ENCODE measurements at places on chromosomes 7 and 10.

DNA sequence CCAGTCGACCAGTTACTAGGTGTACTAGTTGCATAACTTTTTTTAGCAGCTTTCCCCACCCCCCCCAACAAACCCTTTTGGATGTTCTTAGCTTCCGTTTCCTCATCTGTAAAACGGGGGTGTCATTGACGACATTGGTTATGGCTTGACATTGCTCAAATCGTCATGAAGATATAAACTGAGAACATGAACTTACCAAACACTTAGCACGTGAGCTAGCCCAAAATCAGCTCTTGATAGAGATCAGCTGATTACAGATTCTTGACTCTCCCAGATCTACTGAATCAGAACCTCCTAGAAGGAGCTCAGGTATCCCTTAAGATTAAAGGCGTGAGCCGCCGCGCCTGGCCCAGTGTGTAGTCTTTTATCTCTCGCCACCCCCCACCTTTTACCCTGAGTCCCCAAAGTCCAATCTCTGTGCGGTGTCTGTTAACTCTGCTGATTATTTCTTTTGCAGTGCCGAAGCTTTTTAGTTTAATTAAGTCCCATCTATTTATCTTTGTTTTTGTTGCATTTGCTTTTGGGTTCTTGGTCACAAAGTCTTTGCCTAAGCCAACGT, 1.0 kb upstream of the GNA12 start:
- DNase-seq: no peak
- H3K4me1 ChIP-seq: peaks cover 41% of the 10 kb centered on the region
- no peak overlapping the region for H3K27ac ChIP-seq
- H3K36me3 ChIP-seq: no peaks in the 10 kb centered on the region
- no peaks in the 10 kb centered on the region for H3K27me3 ChIP-seq

DNA sequence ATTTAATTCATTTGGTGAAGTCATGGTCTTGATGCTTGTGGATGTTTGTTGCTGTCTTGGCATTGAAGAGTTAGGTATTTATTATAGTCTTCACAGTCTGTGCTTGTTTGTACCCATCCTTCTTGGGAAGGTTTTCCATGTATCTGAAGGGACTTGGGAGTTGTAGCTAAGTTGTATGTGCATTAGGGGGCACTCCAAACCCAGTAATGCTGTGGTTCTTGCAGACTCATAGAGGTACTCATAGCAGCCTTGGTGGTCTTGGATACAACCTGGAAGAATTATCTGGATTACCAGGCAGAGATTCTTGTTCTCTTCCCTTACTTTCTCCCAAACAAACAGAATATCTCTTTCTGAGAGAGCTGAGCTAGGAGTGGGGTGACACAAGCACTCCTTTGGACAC, 93.2 kb downstream of the ADCYAP1R1 start:
- no peak overlapping the region for H3K4me3 ChIP-seq
- H3K27me3 ChIP-seq: peaks cover 14% of the 10 kb centered on the region
- no peak for DNase-seq
- no peaks in the 10 kb centered on the region for H3K36me3 ChIP-seq
- no peaks in the 10 kb centered on the region for H3K4me1 ChIP-seq

DNA sequence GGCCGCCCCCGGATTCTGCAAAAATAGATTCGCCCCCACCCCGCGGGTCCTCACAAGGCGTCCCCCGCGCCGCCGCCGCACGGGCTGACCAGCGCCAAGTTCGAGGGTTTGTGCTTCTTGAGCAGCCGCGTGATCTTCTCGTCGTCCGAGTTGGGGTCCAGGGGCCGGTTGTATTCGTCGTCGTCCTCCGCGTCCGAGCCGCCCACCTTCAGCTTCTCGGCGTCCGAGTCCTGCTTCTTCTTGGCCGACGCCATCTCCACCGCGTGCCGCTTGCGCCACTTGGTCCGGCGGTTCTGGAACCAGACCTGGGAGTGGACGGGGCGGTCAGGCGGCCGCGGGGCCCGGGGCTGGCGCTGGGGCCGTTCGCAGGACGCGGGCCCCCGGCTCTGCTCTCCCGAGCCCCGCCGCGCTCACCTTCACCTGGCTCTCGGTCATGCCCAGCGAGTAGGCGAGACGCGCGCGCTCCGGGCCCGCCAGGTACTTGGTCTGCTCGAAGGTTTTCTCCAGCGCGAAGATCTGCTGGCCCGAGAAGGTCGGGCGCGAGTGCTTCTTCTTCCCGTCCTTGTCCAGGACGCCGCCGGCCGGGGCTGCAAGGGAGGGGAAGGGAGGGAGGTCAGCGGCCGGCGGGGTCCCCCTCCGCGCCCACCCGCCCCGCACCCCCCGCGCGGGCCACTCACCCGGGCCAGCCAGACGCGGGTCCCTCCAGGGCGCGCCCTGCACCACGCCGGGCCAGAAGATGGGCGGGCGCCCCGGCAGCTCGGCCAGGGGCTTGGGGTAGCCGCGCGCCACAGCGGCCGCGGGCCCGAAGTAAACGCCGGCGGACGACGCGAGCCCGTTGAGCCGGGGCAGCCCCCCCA, 853 bp downstream of the NKX6-2 start:
- H3K4me3 ChIP-seq: no peak overlapping the region
- peaks cover 3% of the 10 kb centered on the region for H3K4me1 ChIP-seq
- H3K36me3 ChIP-seq: no peaks in the 10 kb centered on the region
- no peak for DNase-seq
- H3K27ac ChIP-seq: no peak overlapping the region

DNA sequence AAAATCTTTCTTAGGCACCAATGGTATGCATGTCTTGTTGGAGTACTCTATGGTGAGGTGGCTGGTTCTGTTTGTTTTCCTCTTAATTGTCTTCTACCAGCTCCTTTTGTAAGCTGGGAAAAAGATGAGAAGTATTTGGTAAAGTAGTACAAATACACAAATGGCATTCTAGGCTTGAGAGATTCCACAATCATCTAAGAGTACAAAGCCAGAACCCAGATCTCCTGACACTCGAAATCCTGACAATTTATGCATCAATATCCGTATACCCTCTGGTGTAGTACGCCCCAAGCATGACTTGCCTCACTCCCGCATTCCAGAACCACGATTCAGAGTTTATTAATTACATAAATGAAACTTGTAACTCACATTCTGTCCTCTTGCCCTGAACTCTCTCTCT, 43.5 kb downstream of the CDCA7L start:
- no peak for DNase-seq
- H3K27ac ChIP-seq: no peak overlapping the region
- peaks cover 69% of the 10 kb centered on the region for H3K36me3 ChIP-seq
- no peak overlapping the region for H3K4me3 ChIP-seq

- no peak for DNase-seq
- no peaks in the 10 kb centered on the region for H3K4me1 ChIP-seq
- no peak overlapping the region for H3K27ac ChIP-seq
- no peak overlapping the region for H3K4me3 ChIP-seq
- H3K27me3 ChIP-seq: no peaks in the 10 kb centered on the region
- no peaks in the 10 kb centered on the region for H3K36me3 ChIP-seq
These were observed 87.0 kb downstream of the RAPGEF5 start for GRCh38 chr7:22269963-22270362.

DNA sequence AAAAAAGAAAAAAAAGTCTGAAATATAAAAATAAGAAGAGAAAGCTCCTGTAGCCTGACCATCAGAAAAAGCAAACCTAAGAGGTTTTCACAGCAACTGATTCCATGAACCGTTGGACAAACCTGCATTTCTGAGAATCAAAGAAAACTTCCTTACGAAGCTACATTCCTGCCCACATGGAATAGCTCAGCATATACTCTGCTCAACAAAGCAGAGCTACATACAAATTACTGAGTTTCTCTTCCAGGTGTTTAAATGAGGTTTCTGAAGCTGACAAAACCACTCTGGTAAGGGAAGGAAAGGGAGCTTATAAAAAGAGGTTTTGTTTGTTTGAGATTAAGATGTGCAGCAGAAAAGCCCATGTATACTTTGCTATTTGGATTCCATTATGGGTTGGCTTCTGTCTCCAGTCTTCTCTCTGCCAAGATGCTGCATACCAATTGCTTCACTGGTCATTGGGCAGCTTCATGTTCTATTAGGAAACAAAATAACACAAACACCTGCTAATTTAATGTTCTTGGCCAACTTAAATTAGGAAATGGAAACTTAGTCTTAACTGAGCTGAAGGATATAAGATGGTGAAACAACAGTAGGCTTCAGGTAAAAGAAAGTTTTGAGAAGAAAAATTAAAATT, 314.1 kb downstream of the LRRTM3 start:
- H3K27ac ChIP-seq: no peak overlapping the region
- no peaks in the 10 kb centered on the region for H3K36me3 ChIP-seq
- no peak for DNase-seq
- H3K4me3 ChIP-seq: no peak overlapping the region
- no peaks in the 10 kb centered on the region for H3K27me3 ChIP-seq

- peaks cover 7% of the 10 kb centered on the region for H3K27me3 ChIP-seq
- no peaks in the 10 kb centered on the region for H3K4me1 ChIP-seq
- no peak overlapping the region for H3K4me3 ChIP-seq
- no peaks in the 10 kb centered on the region for H3K36me3 ChIP-seq
- no peak overlapping the region for H3K27ac ChIP-seq
- no peak for DNase-seq
These were observed 45.2 kb downstream of the PNLIPRP3 start for GRCh38 chr10:116472891-116473290.

- H3K4me3 ChIP-seq: no peak overlapping the region
- DNase-seq: no peak
- peaks cover 19% of the 10 kb centered on the region for H3K4me1 ChIP-seq
- no peak overlapping the region for H3K27ac ChIP-seq
These were observed 23.5 kb downstream of the BCCIP start for GRCh38 chr10:125846894-125847293.

GRCh38 chr10:14971867-14972448, 12.8 kb downstream of the MEIG1 start:
- no peak overlapping the region for H3K4me3 ChIP-seq
- H3K27me3 ChIP-seq: peaks cover 14% of the 10 kb centered on the region
- DNase-seq: no peak
- no peaks in the 10 kb centered on the region for H3K4me1 ChIP-seq
- H3K36me3 ChIP-seq: no peaks in the 10 kb centered on the region

- peaks cover 16% of the 10 kb centered on the region for H3K4me1 ChIP-seq
- no peak overlapping the region for H3K4me3 ChIP-seq
- H3K36me3 ChIP-seq: no peaks in the 10 kb centered on the region
These were observed 172.5 kb upstream of the SVIL start for GRCh38 chr10:29807163-29807806.

DNA sequence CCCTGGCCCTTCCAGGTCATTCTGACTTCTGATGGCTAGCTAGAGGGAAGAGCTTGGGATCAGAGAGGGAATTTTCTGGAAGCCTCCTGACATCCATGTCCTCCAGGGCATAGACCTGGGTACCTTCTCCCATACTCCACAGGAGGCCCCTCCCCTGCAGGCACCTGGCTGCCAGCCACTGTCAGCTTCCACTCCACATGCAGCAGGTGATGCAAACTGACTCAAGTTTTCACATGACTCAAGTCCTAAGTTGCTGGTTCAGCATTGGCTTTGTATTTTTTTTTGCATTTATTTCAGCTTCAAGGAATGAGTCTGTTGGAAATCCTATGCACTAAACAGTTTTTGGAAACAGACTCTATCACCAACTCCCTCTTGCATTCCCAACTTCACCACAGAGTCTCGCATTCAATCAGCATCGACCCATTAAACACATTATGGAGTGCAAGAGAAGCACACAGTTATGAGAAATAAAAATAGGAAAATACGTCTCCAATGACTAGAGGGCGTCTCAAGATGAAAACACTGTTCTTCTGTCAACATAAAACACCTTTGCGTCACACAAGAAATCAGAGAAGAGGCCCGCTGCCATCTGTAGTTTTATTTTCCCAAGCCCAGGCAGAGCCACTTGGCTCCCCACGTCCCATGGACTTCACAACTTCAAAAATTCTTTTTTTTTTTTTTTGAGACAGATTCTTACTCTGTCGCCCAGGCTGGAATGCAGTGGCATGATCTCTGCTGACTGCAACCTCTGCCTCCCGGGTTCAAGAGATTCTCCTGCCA, 362.6 kb upstream of the MGMT start:
- no peaks in the 10 kb centered on the region for H3K27me3 ChIP-seq
- H3K4me1 ChIP-seq: peaks cover 9% of the 10 kb centered on the region
- H3K4me3 ChIP-seq: no peak overlapping the region
- no peak for DNase-seq
- no peaks in the 10 kb centered on the region for H3K36me3 ChIP-seq

GRCh38 chr7:158000160-158000559, 587.5 kb downstream of the PTPRN2 start:
- DNase-seq: no peak
- H3K4me1 ChIP-seq: no peaks in the 10 kb centered on the region
- H3K27ac ChIP-seq: no peak overlapping the region
- no peaks in the 10 kb centered on the region for H3K36me3 ChIP-seq

- DNase-seq: no peak
- no peaks in the 10 kb centered on the region for H3K27me3 ChIP-seq
- no peak overlapping the region for H3K4me3 ChIP-seq
- H3K4me1 ChIP-seq: no peaks in the 10 kb centered on the region
- no peaks in the 10 kb centered on the region for H3K36me3 ChIP-seq
These were observed 62.3 kb upstream of the CCDC6 start for GRCh38 chr10:59968705-59969104.

DNA sequence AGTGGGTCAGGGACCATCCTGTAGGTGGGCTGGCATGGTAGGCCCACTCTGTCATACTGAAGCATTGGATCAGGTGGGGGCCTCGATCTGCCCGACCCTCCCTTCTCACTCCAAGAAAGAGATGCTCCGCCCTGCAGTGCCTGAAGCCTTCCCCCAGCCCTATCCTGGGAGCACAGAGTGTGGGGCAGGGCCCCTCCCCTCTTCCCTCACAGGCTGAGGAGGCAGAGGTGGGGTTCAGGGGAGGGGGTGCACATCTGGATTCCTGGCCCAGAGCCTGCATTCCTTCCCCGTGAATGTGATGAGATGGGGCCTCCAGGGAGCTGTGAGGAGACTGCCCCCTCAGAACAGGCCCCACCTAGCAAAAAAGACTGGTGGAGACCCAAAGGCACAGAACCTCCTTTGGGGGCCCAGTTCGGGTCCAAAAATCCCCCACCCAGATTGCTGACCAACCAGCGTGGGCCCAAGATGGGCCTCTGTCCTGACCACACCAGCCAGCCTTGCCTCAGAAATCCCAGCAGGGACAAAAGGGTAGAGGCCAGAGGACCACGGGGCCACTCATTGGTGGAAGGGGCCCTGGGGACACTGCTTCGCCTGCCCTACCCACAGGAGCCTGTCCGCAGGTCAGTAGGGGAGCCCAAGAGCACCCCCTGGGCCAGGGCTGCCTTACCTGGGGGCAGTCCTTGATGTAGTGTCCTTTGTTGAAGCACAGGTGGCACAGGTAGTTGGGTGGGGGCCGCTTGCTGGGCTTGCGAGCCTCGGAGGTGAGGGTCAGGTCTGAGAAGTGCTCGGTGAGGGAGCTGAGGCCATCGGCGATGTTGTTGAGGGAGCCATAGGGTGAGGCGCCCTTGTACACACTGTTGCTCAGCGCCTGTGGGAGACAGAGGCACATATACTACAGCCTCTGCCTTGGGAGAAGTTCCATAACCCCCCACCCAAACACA, 13.3 kb downstream of the ZCCHC24 start:
- H3K4me1 ChIP-seq: peaks cover 65% of the 10 kb centered on the region
- H3K36me3 ChIP-seq: no peaks in the 10 kb centered on the region
- H3K27me3 ChIP-seq: no peaks in the 10 kb centered on the region
- no peak for DNase-seq
- peak overlapping the region; percentile 34 for H3K27ac ChIP-seq
- no peak overlapping the region for H3K4me3 ChIP-seq
